Aortic smooth muscle cell (primary cell): ENCODE measurements at places on chromosomes 12 and 14. TPM values are rescaled to one million over a fixed set of nuclear protein-coding genes. Genes with fewer than 3 reads are reported as not detected.

Gene TAS2R19
- total RNA-seq: 2.8 and 6.0 TPM in 2 replicates

Gene GZMH
- not detected in 2 replicates for total RNA-seq

Gene GZMB
- 0.13 TPM in 1 of 2 replicates, not detected in the other for total RNA-seq

Gene C12orf56
- 0.99 and 2.2 TPM in 2 replicates for total RNA-seq

Gene RNASE7
- not detected in 2 replicates for total RNA-seq

Gene RILPL2
- total RNA-seq: 29.6 and 35.2 TPM in 2 replicates

Gene TSPAN11
- total RNA-seq: 0.25 and 0.26 TPM in 2 replicates

Gene TAC3
- not detected in 2 replicates for total RNA-seq

Gene TBX3
- total RNA-seq: 0.66 and 1.1 TPM in 2 replicates

Gene ATXN3
- total RNA-seq: 53.1 and 87.5 TPM in 2 replicates

Gene CD163L1
- total RNA-seq: 0.68 and 3.6 TPM in 2 replicates

Gene CLEC2A
- not detected in 2 replicates for total RNA-seq

Gene TTC9
- total RNA-seq: 5.3 and 7.9 TPM in 2 replicates

Gene KCNA1
- total RNA-seq: not detected in 2 replicates

Gene GALNT8
- total RNA-seq: under 0.01 TPM in 1 of 2 replicates, not detected in the other

Gene IL22
- total RNA-seq: not detected in 2 replicates

Gene ITGA5
- 213 and 260 TPM in 2 replicates for total RNA-seq

Gene LRRC10
- total RNA-seq: not detected in 2 replicates

Gene MLXIP
- total RNA-seq: 10.2 and 13.1 TPM in 2 replicates

Gene BCAT1
- total RNA-seq: 138 and 166 TPM in 2 replicates

Gene KRT74
- not detected in 2 replicates for total RNA-seq

Gene GPATCH2L
- 48.4 and 51.7 TPM in 2 replicates for total RNA-seq

Gene SERPINA3
- 0.81 and 1.6 TPM in 2 replicates for total RNA-seq

Gene IL31
- not detected in 2 replicates for total RNA-seq

Gene KRT72
- not detected in 2 replicates for total RNA-seq

Gene KLRK1
- total RNA-seq: not detected in 2 replicates
